IPS DF 6.9 (cell line): ENCODE measurements at places on chromosomes 2 and 18.
A peak's percentile ranks its signal among the peaks of the same experiment; 100 is the strongest.

- no peak for DNase-seq
These were observed 28.2 kb upstream of the GALNT1 start for GRCh38 chr18:35553300-35553699.

GRCh38 chr2:3413697-3414096 lies 34.2 kb downstream of the TRAPPC12 start:
- DNase-seq: no peak

- no peak for DNase-seq
These were observed 93.6 kb downstream of the HDAC4 start for GRCh38 chr2:239307221-239307569.

DNA sequence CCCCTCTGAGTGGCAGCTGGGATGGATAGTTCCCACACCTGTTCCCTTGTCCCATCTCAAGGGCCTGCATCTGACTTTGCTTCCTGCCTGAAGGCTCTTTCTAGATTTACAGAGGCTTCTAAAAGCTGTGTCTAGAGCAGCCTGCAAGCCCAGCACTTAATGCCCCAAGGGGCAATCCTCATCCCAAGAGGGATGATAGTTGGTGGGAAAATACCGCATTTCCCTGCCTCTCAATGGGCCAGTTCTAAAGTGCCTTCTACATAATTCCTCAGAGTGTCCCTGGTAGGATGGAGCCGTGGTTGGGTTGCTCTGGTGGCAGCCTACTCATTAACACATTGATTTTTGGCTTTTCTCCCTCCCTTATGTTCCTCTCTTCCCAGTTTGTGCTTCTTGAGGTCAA lies 29.5 kb downstream of the LAMA3 start:
- DNase-seq: no peak

GRCh38 chr18:11310476-11311086 lies 161.2 kb upstream of the PIEZO2 start:
- peak; percentile 55 for DNase-seq

GRCh38 chr2:234905547-234906265 lies 46.1 kb upstream of the SH3BP4 start:
- no peak for DNase-seq

GRCh38 chr2:236657801-236658200 lies 88.2 kb downstream of the ACKR3 start:
- DNase-seq: no peak

- no peak for DNase-seq
These were observed 10.7 kb downstream of the MFF start for GRCh38 chr2:227335713-227336112.

DNA sequence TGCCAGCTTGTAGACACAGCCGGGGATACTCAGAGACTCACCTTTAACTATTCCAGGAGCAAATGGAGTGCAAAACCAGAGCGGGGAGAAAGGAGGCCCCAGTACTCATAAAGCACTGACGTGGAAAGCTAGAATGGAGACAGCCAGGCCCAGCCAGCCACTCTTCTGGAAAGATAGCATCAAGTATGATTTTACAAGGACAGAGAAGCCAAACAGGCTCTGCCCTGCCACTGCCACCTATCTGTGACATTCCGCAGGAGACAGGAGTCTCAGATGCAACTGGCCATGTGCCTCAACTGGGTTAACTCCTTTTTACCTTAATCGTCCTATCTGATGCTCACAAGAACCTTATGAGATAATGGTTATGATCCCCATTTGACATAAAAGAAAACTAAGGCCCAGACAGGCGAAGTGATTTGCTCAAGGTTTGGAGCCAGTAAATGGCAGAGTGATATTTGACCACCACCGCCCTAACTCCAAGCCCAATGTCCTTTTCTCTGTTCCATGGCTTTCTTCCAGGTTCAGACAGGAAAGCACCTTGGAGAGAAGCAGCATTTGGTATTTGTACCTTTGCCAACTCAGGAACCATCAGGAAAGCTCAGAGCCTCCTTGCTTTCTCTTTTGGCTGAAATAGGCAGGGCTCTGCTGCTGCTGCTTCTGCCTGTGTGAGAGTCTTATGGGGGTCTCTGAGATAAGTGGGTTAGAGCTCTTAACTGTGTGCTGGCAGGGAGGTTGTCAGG lies 15.6 kb downstream of the KIF3C start:
- no peak for DNase-seq

DNA sequence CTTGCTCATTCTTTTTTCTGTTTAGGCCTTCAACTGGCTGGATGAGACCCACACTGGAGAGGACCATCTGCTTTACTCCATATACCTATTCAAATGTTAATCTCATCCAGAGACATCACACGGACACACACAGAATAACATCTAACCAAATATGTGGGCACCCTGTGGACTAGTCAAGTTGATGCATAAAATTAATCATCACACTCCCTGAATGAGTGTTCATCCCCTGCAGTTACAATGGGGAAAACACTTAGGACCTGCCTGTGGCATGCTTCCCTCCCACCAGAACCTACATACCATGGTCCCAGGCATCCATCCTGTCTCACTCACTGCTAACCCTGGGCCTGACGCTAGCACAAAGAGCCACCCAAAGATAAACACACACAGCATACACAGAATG lies 112.8 kb upstream of the TEX51 start:
- DNase-seq: no peak

GRCh38 chr2:15279201-15279876 lies 281.8 kb downstream of the NBAS start:
- no peak for DNase-seq

GRCh38 chr2:47264143-47264542 lies 109.0 kb upstream of the STPG4 start:
- no peak for DNase-seq

DNA sequence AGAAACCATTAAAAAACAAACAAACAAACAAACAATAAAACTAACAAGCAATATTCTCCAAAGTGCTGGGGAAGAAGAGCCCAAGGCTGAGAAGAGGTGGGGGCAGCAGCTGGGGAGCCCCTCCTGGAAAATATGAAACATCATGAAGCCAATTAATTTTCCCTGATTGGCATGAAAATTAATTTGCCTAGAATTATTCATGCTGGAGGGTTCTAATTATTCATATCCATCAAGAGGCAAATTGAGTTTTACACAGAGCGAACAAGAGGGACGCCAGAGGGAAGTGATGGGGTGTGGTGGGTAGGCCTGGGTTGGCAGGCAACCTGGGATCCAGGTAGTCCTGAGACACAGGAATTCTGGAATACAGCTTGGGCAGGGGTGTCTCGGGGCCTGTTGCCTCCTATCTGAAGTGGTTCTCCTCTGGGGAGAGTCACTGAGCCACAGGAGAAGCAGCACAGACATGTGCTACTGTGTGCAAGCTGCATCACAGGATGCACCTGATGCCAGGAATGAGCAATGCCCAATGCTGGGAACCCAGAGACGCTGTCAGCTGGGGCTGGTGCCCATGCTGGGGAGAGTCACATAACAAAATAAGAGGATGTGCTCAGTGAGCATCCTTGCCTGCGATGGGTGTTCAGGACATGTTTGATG lies 100.5 kb downstream of the TEX51 start:
- no peak for DNase-seq

- DNase-seq: peak; percentile 98
These were observed 9.5 kb upstream of the SMAD7 start for GRCh38 chr18:48959921-48960920.

DNA sequence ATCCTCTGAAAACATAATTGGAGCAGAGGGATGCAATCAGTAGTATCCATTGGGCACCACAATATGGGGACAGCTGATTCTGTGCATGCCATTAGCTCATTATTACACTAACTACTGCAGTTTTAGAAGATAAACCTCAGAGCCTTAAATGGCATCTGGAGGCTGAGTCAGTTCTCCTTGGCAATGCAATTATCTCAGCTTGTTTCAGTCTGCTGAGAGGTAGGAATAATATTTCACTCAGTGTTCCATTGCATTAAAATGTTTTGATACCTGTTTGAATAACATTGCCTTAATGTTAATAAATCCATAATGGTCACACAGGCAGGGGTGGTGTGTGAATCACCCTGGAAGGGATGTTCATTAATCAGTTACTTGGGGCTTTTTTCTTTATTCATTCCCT lies 309.6 kb downstream of the LRRTM1 start:
- no peak for DNase-seq

GRCh38 chr2:4130651-4131050 lies 427.3 kb downstream of the DCDC2C start:
- DNase-seq: no peak

DNA sequence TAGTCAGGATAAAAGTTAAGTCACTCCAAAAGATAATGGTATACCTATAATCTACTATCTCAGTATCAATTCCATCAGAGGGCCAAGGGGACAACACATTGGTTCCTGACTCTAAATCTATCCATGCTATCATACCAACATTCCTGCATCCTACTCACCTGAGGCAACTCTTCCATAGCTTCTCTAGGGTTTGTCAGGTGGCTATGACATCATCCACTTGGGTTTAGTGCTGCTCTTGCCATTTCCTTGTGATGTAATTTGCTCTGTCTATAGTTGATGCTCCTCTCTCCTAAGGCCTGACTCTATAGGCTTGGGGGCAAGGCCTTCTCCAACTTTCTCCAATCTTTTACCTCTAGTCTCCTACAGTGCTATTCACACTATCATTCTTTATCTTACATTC lies 139.9 kb upstream of the FSHR start:
- DNase-seq: no peak

DNA sequence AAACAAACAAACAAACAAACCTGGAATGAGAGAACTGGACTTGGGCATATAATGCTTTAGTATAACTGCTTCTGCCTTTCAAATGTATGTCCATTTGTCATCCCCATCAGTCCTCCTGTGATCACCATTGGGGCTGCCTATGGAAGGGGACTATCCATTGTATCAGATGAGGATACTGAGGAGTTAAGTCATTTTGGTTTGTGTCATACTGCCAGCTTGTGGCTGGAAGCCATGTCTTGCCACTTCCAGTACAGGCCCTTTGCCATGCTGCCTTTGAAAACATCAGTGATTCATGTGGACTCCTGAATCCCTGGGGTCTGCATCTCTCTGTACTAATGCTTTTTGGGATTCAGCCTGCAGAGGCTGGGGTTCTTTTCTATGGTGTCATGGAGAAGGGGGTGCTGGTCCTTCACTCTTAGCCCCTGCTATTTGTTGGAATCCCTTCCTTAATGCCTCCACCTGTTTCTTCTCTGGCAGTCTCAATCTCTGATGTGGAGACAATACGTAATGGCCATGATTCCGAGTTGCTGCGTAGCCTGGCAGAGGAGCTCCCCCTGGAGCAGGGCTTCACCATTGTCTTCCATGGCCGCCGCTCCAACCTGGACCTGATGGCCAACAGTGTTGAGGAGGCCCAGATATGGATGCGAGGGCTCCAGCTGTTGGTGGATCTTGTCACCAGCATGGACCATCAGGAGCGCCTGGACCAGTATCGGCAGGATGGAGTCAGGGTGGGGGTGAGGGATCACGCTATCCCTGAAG lies 10.6 kb downstream of the PLCD4 start:
- no peak for DNase-seq

DNA sequence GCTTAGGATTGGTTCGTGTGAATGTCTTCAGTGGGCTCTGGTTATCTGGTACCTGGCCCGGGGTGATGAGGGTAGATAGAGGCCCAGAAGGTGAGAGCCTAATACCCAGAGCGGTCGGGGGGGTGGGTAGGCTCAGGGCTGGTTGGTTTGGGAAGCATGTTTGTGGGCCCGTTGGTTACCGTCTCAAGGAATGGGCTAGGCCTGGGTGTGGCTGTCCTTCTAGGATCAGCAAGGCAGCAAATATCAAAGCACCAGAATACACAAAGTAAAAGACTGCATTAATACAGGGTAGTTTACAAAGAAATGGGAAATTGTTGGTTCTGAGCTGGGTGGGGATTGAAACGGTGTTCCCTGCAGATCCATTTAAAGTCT lies 6.0 kb upstream of the IL1R2 start:
- no peak for DNase-seq

GRCh38 chr2:48699348-48699930 lies 56.1 kb downstream of the LHCGR start:
- DNase-seq: no peak

DNA sequence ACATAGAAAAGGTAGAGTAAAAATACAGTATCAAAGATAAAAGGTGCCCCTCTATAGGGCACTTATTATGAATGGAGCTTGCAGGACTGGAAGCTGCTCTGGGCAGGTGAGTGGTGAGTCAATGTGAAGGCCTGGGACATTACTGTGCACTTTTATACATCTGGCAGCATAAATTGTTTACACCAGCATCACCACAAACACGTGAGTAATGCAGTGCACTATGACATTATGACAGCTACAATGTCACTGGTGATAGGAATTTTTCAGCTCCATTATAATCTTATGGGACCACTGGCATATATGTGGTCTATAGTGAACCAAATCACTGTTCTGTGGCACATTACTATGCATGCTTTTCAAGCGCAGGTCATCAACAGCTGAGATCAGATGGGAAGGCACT lies 48.1 kb downstream of the TPGS2 start:
- no peak for DNase-seq

DNA sequence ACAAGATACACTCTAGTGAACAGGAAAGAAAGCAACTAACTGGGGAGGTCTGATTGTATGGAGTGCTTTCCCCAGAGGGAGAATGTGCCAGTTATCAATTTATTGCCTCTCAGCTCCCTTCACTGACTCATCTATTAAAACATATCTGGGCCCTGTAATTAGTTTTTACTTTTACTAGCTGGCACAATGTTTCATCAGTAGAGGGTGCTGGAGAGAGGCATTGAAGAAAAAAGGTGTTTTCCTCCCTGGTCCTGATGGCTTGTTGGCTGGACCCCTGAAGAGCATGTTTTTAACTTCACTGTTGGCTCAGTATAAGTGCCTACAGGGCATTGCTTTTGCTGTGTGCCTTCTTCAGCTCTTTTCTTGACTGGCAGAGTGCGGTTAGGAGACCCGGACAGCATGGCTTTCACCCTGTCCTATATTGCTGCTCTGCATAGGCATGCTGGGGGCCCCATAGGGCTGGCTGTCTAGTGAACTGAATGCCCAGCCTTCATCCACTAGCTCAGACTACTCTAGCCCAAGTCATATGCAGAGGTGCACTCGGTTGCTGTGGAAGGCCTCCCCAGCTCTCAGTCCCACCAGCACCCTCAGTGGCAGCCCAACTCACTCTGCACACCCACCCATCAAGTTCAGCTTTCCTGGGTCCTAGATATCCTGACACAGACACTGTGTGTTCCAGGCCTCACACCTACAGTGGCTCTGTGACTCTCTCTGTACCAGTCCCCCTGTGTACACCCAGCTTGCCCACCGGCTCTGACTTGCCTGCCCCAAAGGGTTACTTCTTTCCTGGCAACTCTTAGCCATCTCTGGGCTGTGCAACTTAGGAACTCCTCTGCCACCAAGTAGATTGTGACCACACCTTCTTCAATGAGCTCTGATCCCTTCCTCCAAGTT lies 62.3 kb upstream of the ACYP2 start:
- no peak for DNase-seq

DNA sequence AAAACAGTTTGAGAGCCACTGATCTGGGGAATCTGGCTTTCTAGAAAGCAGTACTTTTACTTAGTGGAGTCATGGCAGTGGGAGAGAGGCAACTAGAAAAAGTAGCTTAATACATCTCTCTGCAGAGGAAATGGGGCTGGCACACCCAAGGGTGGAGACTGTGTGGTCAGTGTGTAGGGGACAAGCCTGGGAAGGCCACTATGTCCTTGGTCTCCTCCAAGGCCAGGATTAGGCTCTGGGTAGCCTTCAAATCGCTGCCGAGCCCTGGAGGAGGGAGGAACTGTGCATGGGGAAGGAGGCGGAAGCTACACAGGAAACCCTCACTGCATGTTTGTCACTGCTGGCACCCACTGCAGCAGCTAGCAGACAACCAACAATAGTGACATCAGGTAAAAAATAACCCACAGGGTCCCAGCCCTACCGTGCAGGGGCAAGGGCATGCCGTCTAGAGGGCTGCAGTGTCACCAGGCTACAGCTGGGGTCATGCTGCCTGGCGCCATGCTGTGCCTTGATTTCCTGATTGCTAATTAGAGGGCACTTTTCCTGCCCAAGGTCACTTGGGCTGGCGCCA lies 34.8 kb downstream of the LBH start:
- no peak for DNase-seq
